Epithelial cell of umbilical artery (primary cell): ENCODE measurements at places on chromosomes 3 and 15. TPM values are rescaled to one million over a fixed set of nuclear protein-coding genes. Genes with fewer than 3 reads are reported as not detected.

Gene STAC
- total RNA-seq, result 0.46 TPM in 1 of 2 replicates, not detected in the other

Gene CRABP1
- total RNA-seq, result not detected in 2 replicates

Gene ASTE1
- total RNA-seq, result 4.2 and 5.6 TPM in 2 replicates

Gene CADPS
- under 0.01 and 0.15 TPM in 2 replicates for total RNA-seq

Gene NEIL1
- total RNA-seq, result 13.3 and 17.5 TPM in 2 replicates

Gene SERPINI2
- not detected in 2 replicates for total RNA-seq

Gene PRC1
- total RNA-seq, result 160 and 204 TPM in 2 replicates

Gene CCNB2
- total RNA-seq, result 43.2 and 52.7 TPM in 2 replicates

Gene SLC15A2
- total RNA-seq, result under 0.01 TPM in 1 of 2 replicates, not detected in the other

Gene GALNT15
- 1.3 and 8.7 TPM in 2 replicates for total RNA-seq

Gene SLC27A2
- 0.61 TPM in 1 of 2 replicates, not detected in the other for total RNA-seq
